ENCODE measurements at places on chromosomes 13 and 19.

DNA sequence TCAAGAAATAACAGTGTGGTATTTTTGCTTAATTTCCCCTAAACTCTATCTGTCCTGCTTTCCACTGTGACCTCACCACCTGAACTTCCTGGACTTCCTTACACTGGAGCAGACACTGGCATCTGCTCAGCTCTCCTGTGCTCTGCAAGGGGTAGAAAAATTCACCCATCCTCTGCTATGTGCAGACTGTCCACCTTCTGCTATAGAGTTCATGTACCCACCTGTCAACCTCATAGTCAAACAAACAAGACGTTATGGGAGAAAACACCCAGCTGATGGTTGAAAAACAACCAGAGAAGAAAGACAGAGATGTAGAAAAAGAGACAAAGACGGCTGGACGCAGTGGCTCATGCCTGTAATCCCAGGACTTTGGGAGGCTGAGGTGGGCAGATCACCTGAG, 12.2 kb downstream of the LAIR1 start:
- DNase-seq = peak; percentile 30

- no peak for DNase-seq
These were observed 2.8 kb upstream of the HNRNPM start for GRCh38 chr19:8441725-8442544.

- DNase-seq = no peak
These were observed 1.7 kb downstream of the DMAC2 start for GRCh38 chr19:41437944-41438574.

DNA sequence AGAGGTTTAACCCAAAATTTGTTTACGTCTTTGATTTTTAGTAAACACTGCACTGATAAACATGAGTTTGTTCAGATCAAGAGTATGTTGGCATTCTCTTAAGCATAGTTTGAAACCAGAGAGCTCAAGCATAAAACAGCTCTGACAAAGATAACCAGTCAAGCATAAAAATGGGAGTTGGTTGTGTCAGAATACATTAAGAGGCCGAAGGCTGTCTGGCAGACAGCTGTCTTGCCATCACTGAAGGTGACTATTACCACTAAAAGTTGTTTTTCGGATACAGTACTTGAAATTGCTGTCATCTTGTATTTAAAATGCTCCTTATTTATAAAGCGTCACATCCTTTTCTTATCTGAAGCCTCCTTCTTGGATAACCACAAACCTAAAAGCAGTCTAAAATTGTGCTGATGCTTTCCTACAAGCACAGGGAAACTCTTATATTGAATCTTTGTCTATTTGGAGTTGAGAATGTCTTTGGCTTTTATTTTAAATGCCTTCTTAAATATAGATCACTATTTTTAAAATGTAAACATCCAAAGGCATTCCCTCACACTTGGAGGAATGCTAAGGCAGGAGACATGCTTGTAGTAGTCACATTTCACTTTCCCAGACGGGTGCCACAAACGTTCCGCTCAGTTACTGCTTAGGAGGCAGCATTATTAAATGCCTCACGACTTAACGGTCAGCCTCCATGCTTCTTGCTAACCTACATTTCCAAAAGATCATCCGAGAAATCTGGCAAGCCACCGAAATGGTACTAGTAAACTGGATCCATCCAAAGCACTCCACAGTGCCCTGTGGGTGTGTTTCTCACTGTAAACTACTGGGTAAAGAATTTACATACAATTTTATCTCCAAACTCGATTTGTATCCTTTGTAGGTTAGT, 1.5 kb downstream of the SMAD9 start:
- no peak for DNase-seq

DNA sequence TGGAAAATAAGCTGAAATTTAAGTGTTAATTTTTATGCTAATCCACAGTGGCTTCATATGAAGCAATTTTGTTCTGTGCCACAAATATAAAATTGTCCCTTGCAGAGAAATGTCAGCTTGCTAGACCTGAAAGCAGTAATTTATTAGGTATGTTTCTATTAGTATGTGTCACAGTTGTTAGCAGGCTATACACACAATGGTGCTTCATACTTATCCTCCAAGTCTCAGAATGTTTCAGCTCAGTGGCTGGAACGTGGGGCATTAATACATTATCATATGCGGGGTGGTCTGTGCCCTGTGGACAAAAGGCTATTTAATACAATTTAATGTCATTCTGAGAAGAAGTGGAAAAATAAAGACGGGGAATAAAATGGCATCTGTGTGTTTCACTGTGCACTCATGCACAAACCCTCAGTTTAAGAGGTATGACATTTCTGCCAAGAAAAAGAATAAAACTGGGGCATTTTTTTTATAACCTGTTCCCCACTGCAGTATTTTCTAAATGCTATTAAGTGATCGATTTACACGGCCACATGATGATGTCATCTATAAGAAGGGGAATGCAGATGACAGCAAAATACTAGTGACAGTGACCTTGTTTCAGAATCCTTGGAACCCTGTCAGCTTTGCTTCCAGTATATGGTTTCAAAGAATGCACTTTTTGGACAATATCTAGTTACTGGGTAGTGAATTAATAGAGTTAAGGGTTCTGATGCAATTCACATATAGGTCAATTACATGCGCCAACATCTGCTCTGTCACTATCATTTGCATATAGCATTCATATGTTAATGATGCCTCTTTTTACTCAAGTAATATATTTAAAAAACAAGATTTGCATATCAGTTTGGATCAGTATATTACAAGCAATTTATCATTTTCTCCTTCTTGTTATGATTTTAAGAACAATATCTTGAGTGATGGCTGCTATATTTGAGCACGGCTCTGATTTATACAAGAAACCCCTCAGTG, 21.2 kb upstream of the ZNF536 start:
- DNase-seq = no peak

GRCh38 chr19:37413313-37414084, 42.6 kb downstream of the ZNF527 start:
- DNase-seq = no peak

- DNase-seq = peak; percentile 27
These were observed 17.9 kb downstream of the ALG5 start for GRCh38 chr13:36981156-36981743.

DNA sequence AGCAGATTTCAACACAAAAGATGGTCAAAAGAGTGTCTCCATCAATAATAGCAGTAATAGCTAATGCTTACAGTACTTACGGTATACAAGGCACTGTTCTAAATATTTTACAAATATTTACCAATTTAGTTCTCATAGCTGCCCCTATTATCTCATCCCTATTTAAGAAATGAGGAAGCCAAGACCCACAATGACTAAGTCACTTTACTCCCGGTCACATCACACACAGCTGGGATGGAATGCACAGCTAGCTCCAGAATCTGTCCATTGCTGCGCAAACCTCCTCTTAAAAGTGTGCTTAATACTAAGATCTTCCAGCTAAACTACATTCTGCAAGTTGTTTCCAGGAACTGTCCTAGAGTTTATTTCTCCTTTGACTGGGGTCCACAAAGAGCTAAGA, 63.4 kb downstream of the RAP2A start:
- DNase-seq = peak; percentile 21

DNA sequence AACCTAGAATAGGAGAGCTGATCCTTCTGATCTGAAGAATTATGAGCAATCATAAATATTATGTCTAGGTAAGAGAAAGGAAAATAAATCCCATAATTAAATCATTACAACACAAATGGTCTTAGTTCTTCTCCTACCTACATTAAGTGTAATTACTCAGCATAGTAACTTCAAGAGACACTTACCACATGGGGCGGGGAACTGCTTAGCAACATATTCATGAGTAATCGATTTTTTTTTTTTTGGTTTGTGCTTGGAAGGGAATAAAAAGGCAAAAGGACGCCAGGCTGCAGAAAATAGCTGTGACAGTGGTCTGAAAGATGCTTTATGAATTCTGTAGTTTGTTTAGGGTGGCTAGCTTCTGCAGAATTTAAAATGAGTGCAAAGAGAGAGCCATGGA, 103.3 kb upstream of the HTR2A start:
- DNase-seq = no peak

- peak; percentile 7 for DNase-seq
These were observed 87.7 kb downstream of the DOCK9 start for GRCh38 chr13:98890186-98890585.

GRCh38 chr13:23735329-23735728, 153.9 kb downstream of the MIPEP start:
- DNase-seq = no peak

Measured in inflammatory macrophage (primary cell).